ENCODE measurements at places on chromosomes 1 and 21.

DNA sequence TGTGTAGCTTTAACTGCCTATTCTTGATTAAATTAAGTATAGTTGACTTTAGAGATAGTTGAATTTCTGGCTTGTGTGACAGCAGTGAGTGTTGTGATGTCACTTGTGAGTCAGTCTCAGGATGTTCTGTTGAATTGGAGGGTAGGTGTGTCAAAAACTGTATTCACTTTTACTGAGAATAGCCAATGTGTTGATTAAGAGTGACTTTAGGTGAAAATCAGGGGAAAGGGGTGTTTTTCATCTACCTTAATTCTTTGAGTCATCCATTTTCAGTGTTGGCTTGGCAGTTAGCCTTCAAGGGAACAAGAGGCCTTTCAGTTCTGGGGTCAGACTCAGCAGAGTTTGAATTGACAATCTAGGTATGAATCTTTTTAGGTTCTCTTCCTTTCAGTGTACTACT, 75.9 kb downstream of the CDC14A start:
- ATAC-seq, result no peak

- ATAC-seq, result no peak
Observed at GRCh38 chr1:235470741-235471439, 33.4 kb downstream of the B3GALNT2 start.

DNA sequence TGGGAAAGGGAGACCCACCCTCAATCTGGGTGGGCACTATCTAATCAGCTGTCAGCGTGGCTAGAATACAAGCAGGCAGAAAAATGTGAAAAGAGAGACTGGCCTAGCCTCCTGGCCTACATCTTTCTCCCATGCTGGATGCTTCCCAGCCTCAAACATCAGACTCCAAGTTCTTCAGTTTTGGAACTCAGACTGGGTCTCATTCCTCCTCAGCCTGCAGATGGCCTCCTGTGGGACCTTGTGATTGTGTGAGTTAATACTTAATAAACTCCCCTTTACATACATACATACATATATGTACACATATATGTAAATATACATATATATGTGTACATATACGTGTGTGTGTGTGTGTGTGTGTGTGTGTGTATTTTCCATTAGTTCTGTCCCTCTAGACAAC, 207.1 kb downstream of the BRINP2 start:
- ATAC-seq, result no peak

- no peak for ATAC-seq
Observed at GRCh38 chr1:183403498-183403897, 14.7 kb downstream of the NMNAT2 start.

DNA sequence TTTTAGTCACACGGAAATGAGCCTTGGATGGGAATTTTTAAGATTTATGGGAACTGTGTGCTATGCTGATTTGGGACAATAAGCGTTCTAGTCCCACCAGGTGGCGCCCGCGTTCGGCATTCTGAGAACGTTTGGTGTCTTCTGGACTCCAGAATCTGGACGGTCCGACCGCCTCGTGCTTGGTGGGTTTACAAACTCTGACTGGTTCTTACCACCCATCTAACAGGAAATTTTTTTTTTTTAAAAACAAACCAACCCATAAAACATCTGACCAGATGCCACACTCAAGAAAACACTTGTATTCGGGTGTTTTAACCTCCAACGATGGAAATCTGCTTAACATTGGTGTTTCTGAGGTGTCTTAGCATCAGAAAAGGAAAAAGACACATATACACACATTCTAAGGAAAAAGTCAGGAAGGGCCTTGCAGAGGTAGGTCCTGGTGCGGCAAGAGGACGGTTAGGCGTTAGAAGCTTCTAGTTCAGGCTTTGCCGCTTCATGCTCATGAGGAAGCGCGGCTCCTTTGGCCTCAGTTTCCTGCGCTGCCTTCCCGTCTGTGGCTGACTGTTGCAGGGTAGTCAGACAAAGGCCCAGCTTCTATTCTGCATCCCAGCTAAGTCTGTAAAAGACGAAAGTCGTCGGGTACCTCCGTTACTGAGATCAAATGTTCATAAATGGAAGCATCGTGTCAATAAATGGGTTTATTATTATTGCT, 814 bp upstream of the DYRK3 start:
- peak; percentile 64 for ATAC-seq

DNA sequence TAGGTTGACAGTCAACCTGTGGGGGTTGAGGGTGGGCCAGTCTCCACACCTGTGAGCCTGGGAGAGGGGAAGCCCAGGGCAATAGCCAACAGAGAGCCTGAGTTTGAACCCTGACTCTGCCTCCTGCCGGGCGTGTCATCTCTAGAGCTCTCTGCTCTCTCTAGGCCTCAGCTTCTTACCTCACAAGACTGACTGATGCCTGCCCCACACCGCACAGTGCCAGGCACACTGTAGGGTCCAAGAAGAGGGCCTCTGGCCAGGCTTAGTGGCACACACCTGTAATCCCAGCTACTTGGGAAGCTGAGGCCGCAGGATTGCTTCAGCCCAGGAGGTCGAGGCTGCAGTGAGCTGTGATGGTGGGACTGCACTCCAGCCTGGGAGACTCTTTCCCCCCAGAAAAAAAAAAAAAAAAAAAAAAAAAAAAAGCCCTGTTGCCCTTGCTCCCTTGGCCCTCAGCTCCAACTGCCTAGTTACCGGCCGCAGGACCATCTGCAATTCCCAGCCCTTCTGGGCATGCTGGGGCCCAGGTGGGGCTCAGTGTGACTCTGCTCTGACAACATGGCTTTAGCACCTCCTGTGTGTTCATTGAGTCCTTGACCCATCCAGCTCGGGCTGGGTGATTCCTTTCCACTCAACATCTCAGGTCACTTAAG, 25.1 kb downstream of the GRHL3 start:
- ATAC-seq, result no peak

DNA sequence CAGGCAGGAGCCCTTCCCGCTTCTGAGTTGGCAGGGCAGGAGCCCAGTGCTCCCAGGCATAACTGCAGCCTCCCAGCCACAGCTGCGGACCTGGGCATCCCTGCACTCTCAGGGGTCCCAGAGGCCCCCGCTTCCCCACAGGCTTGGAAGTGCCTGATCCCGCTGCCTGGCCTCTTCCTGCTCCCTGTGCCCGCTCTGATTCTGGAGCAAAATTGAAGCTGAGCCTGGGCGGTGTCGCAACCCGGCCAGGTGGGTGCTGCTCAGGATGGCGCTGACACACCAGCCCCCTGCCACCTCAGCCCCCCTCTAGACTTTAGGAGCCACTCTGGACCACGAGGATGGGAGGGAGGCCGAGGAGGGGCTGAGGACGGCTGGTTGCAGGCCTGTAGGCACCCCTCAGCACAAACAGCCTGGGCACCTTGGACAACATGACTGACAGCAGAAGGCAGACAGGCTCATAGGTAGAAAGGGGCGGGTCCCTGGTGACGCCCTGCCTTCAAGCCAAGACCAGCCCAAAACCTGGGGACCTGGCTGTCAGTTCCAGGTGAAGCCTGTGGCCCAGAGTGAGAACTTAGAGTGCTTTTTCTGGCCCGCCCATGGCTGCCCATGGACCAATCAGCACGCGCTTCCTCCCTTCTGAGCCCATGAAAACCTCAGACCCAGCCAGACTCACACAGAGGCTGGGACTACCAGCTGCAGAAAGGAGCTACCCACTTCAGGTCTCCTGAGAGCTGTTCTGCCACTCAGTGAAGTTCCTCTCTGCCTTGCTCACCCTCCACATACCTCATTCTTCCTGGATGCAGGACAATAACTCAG, 7.2 kb downstream of the HLCS start:
- no peak for ATAC-seq

Measured in SK-N-SH treated with all-trans-retinoic acid at 6 μM for 48 hours (cell line).